ENCODE measurements at places on chromosomes 3 and 15.

- DNase-seq, result no peak
Measured at GRCh38 chr3:77967621-77968020, 927.7 kb downstream of the ROBO2 start.

DNA sequence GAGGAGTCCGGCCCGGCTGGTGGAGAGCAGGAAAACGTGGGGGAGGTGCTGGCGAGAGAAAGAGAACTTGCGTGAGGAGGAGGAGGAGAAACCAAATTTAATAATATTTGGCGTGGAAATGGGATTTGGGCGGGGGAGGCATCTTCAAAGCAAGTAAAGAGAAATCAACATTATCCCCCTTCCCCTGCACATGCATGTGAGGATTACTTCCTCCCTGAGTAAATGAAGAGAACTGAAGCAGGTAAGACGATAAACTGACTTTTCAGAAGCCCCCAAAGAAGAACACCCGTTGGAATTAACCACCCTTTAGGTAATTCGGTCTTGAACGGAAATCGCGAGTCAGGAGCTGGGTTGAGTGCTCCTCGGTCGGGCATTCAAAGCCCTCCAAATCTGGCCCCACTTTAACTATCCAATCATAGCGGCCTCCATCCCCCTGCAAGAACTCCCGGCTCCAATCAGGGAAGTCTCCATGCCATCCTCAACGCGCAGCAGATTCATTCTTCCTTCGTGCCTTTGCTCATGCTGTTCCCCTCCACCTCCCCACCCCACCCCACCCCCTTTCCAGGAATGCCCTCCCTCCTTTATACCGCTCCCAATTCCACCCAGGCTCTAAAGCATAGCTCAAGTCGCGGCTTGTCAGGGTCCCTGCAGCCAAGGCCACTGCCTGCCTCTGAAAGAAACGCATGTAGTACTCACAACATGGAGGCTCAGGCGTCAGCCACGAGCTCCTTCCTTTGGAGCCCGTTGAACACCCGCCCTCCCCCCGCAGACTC lies 545 bp upstream of the RFX7 start:
- DNase-seq, result no peak

DNA sequence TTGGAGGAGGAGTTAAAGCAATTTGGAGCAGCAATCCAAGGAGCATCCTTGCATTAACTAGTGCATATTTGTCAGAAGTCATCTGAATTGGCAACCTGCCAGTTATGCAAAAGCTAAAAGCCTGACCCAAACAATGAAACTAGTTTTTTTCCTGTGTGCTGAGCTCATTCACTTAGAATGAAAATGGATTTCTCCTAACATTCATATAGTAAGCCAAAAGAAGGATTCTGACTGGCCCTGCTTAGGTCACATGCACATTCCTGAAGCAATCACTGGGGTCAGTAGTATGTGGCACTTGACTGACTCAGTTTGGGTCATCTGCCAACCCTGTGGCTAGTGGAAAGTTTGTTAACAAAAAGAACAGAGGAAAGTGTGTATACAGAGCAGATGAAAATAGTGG lies 30.5 kb downstream of the OXSM start:
- DNase-seq, result no peak

DNA sequence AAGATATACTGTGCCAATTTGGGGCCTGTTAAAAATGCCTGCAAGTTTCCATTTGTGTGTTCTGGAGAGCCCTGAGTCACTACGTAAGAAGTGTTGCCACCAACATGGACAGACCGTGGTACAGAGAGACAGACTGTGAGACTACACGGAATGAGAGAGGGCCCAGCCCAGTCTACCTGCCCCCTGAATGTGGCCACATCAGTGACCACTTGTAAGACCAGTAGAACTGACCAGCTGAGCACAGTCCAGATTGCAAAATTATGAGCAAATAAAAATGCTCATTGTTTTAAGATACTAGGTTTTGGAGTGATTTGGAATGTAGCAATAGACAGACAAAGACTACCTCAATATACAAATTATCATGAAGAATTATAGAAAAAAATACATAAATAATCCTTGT lies 42.0 kb downstream of the ATR start:
- no peak for DNase-seq

DNA sequence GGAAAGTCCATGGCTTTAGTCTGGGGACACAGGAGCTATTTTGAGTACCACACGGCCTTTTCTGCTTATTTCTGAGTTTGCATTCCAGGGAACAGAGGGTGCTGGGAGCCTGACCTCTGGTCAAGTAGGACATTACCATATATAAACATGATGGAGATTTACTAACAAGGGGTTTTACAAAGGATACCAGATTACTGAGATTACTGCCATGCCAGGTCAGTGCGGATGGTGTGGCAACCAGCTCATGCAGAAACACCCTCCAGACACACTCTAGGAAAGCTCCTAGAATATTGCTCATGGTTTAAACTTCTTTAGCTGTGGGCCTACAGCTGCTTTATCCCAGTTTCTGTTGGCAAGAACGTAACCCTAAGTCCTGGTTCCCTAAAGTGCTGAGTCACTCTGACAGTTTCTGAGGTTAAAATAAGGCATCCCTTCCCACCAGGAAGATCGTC lies 54.3 kb upstream of the AGTR1 start:
- DNase-seq, result no peak

DNA sequence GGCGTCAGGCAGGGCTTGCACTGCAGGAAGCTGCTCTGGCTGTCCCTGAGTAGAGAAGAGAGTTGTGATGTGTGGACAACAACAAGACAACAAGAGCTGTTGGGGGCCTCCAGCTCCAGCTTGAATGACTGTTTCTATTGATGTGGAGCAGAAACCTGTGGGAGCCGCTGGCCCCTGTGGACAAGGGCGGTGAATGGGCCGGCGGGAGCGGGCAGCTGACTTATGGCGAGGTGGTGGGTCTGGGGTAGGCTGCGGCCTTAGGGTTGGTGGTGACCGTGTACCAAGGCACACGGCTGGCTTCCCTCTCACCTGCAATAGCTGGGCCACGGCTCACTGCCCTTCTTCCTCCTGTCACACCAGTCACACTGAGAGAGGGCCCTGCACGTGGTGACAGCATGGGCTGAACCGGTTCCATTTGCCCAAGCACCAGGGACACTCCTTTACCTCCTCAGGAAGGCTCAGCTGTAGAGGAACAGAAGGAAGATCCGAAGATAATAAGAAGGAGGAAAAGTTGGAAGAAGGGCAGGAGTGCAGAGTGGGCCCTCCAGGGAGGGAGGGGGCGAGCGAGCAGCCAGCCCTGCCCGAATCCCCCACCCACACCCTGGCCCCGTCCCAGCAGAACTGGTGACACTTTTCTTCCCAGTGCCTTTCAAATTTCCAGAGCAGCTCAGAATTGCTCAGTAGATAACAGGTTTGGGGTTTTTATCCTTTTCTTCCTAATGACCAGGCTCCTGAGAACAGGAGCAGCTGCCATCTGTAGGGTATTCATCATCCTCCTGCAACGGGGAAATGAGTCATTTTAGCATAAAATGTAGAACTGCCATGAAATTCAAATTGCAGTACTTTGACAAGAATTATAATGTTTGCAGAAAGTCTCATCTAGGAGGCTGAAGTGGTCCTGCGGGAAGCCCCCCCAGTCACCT lies 136.9 kb downstream of the TJP1 start:
- DNase-seq, result no peak

DNA sequence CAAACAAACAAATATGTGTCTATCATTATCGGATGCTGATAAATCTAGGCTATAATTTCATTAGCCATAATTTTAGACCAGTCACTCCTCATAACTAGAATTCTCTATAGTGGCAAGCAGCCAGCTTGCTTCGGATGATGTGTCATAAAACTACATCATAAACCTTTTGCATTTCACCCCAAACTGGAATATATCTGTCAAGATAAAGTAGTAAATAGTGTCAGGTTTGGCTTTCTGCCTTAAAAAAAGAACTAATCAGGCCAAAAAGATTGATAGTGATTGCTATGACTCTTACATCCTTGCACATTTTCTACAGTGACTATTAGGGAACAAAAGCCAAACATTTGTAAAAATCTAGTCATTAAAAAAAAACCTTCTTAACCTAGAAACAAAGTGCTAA lies 51.0 kb downstream of the DPPA2 start:
- no peak for DNase-seq

GRCh38 chr3:65371053-65371452 lies 667.7 kb downstream of the MAGI1 start:
- no peak for DNase-seq

GRCh38 chr15:34374816-34375215 lies 7.8 kb upstream of the LPCAT4 start:
- DNase-seq, result no peak

DNA sequence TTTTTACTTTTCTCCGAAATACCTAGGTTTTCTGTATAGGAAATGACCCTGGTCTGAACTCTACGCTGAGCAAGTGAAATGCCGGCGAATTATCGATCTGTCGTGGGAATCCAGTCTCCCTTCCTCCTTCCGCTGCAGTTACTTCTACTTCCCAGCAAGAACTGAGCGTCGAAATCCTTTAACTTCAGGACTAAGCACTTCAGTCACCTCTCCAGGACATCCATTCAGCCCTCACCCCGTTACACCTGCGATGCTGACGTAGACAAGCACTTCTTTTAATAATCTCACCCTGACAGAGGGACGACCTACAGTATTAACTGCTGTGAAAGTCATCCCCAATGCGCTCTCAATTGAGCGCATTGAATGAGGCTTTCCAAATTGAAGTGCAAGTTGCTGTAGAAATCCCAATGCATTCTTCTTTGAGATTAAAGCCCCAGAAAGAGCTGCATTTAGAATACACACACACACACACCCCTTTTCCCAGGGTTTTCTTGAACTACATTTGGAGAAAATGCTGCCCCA lies 1.3 kb downstream of the TOP2B start:
- DNase-seq, result no peak

- no peak for DNase-seq
Measured at GRCh38 chr3:107756649-107757048, 233.9 kb downstream of the BBX start.

All from stimulated activated CD8-positive, alpha-beta memory T cell treated with anti-CD3 and anti-CD28 coated beads, Interleukin-2, amount 100 ng/mL, for 1 hour (primary cell).